ENCODE measurements at places on chromosomes 3 and 15.

DNA sequence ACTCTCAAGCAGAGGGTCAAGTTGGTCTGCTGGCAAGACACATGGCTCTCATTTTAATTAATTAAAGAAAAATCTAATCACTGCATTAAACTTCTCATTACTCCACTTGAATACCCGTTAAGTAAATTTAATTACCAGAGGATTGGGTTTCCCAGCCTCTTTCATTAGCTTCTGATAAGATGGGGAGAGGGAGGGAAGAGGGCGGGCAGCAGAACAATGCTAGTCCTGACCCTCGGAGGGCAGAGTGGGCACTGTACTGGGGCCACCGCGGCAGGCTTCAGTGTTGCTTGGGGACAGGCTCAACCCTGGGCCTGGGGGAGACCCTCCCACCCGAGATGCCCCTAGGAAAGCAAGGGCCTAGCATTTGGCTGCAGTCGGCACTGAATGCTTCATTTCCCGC lies 55.6 kb upstream of the LINGO1 start:
- DNase-seq = no peak

DNA sequence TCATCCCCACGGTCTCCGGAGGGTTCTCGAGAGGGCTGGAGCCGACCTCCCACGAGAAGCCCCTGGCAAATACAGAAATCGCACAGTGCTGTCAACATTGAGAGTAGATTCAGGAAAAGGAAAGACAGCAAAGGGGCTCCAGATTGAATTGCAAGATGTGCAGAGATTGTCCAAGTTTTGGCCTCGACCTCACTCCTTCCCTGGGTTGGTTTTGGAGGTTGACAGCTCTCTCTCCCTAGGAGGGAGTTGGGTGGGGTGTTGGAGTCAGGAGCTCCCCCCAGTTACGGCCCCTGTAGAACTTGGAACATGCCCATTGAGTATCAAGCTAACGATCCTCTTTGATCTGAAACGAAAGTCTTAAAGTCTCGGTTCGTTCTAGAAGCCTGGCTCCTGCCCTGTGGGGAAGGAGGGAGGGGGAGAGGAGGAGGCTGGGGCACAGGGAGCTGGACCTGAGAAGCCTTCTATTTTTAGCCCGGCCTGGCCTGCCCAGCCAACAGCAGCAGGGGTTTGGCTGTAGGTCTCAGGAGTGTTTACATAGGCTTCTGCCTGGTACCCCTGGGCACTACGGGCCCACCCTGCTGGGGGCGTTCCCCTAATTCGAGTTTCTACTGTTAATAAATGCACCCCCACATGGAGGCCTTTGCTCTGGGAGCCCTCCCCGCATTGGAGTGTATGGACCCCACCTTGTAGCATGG lies 672 bp upstream of the KY start:
- DNase-seq = no peak

- DNase-seq = no peak
These were observed 125.7 kb downstream of the SV2B start for GRCh38 chr15:91225741-91226140.

DNA sequence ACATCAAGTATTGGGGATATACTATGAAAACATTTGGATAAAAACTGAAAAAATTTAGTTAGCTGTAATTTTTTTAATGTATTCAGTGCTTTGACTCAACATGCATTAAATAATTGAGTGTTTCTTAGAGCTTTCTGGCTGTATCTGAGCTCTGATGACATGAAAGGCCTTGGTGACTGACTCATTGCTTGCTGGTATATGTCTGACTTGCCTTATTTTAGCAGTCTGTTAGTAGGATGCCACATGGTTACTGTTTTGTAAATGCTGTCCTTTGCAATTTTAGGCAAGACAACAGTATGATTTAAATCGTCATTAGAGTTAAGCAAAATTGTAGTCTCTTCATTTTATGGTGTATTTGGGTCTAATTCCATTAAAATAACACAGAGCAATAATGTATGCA lies 199.2 kb downstream of the GHSR start:
- DNase-seq = no peak

DNA sequence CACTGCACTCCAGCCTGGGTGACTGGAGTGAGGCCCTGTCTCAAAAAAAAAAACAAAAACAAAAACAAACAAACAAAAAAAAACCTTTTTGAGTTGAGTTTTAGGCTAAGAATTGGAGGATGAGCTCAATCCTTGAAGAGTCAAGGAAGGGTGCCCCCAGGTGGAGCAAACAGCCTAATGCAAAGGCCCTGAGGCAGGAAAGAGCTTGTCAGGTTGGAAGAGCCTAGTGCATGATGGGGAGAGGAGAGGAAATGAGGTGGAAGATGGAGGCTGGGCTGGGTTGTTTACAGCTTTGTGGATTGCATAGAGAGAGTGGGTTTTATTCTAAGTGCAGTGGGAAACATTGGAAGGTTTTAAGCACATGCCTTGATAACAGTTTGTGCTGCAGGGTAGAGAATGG lies 2.1 kb upstream of the SNX22 start:
- DNase-seq = no peak

DNA sequence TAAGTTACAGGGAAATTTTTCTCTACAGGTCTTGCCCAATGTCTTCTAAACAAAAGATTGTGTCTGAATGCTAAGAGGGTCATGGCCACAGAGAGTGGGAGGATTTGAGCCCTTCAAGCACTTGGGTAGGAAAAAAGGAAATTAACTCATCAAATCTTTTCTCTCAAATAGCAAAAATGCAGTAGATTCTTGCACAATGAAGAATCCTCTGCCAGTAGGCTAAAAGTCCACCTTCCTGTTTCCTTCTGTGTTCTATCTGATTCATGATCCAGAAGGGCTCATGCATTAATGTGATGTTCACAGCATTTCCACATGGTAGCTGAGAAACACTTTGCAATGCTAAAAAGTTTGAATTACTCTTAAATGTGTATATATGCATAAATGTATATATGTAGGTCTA lies 177.1 kb downstream of the CD47 start:
- no peak for DNase-seq

Data from nephron progenitor cell (in vitro differentiated cells).